Right ventricle myocardium inferior (tissue), 1 donor: ENCODE measurements at places on chromosomes 5 and 9. TPM values are rescaled to one million over a fixed set of nuclear protein-coding genes. Genes with fewer than 3 reads are reported as not detected.

The CCDC152 gene
- total RNA-seq = 1.4 TPM

GRCh38 chr5:111595425-111595824, 83.1 kb upstream of the STARD4 start:
- no peak for DNase-seq

DNA sequence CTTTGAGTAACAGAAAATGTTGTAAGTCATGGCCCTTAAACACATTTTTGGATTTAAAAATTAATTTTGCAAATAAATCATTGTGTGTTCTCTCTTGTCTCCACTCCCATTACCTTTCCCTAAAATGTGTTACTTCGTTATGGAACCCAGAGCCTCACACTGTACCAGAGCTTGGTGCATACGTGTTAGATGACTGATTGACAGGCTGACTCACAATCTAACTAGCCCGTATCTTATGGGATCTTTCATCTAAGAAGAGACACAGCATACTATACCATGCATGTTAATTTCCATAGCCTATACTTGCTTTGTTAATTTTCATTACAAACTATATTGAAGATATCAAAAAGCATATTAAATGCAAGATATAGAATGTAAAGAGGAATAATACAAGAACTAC, 87.1 kb downstream of the SPRY4 start:
- no peak for DNase-seq

DNA sequence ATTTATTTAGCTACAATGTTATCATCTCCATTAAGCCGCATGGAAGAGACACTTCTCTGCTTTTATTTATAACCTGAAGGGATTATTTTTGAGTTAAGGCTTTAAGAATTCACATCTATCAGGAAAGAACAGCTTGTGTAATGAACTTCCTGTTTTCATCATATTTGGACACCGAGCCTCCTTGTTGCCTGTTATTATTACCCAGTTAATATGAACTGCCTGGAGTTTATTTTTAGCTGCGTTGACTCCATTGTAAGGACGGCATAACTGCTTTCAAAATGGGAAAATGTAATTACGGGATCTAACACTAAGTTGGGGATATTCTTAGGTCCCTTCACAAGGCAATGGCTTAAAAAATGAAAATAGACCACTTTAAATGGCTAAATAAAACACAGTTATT, 89.0 kb upstream of the NR4A3 start:
- DNase-seq = no peak

The CCNI2 gene
- total RNA-seq = 0.16 TPM

The STK32A gene
- total RNA-seq = 1.1 TPM

The ARPC5L gene
- total RNA-seq = 41.8 TPM

DNA sequence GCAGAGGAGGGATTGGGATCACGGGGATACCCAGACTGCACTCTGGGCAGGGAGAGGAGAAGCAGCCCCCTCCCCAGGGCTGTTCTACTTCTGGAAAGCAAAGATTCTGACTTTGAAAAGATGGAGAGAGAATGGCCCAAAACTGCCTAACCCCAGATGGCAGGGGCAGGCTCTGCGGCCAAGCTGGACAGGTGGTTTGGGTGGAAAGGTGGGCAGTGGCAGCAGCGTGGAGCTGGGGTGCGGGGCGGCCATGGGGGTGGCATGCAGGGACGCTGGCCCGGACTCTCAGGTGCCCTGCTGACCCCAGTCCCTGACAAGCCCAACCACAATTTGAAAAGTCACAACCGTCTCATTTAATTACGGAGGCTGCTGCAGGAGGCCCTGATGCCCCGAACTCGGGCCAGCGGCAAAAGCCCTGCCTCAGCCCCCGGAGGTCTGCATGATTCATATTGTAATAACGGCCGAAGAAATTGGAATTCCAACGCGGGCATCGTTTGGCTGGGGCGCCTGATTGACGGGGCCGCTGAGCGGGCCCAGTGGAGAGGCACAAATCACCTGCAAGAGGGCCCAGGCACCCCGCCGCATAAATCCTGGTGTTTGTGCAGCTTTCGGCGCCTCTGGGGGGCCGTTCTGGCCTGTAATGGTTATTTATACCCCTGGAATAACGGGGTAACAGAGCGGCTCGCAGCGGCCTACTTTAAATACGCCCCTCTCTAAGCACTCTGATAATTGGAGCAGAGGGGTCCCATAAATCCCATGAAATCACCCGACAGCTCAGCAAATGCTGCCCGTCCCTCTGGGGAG, 41.8 kb upstream of the FCN2 start:
- DNase-seq = peak; percentile 59

DNA sequence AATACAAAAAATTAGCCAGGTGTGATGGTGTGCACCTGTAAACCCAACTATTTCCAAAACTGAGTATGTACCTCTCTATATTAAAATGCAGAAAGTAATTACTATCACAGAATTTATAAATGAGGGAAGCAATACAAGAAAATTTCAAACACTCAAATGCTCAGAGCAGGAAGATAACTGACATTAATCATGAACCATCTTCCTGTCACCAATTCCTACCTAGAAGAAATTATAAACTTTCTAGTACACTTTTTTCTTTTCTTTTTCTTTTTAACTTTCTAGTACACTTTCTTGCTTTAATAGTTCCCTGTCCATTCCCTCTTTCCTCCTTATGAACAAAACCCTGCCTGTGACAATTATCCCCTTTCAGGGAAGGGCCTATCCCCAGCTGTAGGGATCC, 106.8 kb downstream of the MED27 start:
- no peak for DNase-seq

The LCN10 gene
- total RNA-seq = 11.3 TPM

The ZNF354C gene
- 4.7 TPM for total RNA-seq

DNA sequence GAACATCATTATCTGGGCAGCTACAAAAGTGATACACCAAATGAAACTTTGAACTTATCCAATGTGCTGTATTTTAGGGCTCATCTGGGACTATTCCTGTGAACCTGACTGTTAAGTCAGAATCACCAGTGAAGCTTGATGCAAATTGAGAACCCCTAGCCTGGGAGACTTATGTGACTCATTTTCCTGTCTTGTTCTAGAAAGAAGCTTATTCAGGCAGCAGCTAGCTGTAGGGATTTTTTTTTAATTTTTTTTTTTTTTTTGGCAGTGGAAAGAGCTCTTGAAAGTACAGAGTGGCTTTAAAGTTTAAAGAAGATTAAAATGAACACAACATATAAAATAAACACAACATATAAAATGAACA, 81.1 kb upstream of the TNFAIP8 start:
- no peak for DNase-seq

GRCh38 chr9:89444925-89445765, 52.8 kb downstream of the SEMA4D start:
- peak; percentile 46 for DNase-seq
